ENCODE measurements at places on chromosomes 3 and 15.

GRCh38 chr3:194971009-194971408, 285.3 kb downstream of the FAM43A start:
- no peak for DNase-seq

DNA sequence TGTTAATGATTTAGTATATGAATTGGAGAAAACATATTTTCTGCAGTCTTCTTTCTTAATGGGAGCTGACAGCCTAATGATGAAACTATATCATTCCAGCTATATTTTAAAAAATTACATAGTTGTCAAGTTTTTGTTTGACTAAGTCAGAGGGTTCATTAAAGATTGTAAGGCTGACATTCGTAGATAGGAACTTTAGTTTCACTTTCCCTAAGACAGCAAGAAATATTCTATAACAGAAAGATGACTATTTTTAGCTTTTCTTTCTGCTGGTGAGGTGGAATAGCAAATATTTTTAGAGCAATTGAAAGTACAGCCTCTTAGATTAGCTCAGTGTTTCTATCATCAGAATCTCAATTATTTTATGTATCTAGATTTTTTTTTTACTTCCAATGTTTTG, 60.2 kb downstream of the PIAS1 start:
- no peak for DNase-seq

GRCh38 chr3:139122221-139122581, 77.5 kb upstream of the PRR23C start:
- DNase-seq: no peak

GRCh38 chr3:122100591-122101463, 45.7 kb downstream of the CD86 start:
- DNase-seq: no peak

GRCh38 chr3:99953596-99953995, 135.9 kb downstream of the CMSS1 start:
- no peak for DNase-seq

- no peak for DNase-seq
Observed at GRCh38 chr3:10248984-10249748, 907 bp downstream of the TATDN2 start.

GRCh38 chr3:129228891-129229585, 20.4 kb upstream of the COPG1 start:
- no peak for DNase-seq

DNA sequence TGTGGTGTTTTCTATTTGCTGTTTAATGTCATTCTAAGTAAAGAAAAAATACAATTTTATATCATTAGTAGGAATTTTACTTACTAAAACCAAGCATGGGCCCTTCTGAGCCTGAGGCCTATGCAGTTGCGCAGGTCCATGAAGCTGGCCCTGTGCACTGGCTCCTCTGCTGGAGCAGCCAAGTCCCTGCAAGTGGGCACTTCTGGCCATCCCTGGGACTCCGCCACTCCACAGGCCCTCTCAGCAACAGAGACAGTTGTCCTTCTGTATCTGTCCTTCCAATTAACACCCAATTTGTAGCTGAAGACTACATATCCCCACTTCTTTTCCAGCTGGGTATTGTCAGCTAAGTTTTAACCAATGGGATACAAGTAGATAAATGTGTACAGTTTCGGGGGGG, 49.9 kb upstream of the RYK start:
- DNase-seq: no peak

- DNase-seq: no peak
Observed at GRCh38 chr3:103127737-103128136, 692.9 kb downstream of the ZPLD1 start.

GRCh38 chr3:46950177-46950576, 26.4 kb downstream of the CCDC12 start:
- DNase-seq: no peak

DNA sequence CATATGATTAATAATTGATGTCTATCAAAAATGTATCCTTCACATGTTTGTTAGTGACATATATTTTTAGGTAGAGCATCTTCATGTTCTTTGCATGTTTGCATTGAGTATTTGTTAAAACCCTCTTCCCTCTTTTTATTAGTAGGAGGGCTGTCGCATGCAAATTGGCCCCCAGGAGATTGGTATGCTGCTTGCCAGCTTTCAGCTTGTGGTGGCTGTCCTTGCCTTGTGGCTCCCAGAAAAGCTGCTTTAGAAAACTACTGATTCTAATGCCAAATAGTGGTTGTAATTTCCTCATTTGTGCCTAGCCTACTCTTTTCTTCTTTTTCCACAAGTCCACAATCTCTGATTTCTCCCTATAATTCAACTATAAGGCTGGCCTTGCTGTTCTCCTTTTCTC, 886.8 kb downstream of the VGLL3 start:
- no peak for DNase-seq
